ENCODE measurements at places on chromosomes 3 and 15. TPM values are rescaled to one million over a fixed set of nuclear protein-coding genes. Genes with fewer than 3 reads are reported as not detected.

MOBP gene
- total RNA-seq = not detected

ARF4 gene
- total RNA-seq = 108 TPM

CDAN1 gene
- 9.7 TPM for total RNA-seq

DYNC1LI1 gene
- 12.8 TPM for total RNA-seq

GP9 gene
- total RNA-seq = not detected

CACNA2D2 gene
- total RNA-seq = 0.18 TPM

CCDC54 gene
- total RNA-seq = not detected

SUSD5 gene
- total RNA-seq = 1.2 TPM

- DNase-seq = no peak
Measured at GRCh38 chr15:34085746-34086145, 15.9 kb downstream of the EMC7 start.

- no peak for DNase-seq
Measured at GRCh38 chr15:74123131-74123429, 7.3 kb upstream of the ISLR2 start.

DNA sequence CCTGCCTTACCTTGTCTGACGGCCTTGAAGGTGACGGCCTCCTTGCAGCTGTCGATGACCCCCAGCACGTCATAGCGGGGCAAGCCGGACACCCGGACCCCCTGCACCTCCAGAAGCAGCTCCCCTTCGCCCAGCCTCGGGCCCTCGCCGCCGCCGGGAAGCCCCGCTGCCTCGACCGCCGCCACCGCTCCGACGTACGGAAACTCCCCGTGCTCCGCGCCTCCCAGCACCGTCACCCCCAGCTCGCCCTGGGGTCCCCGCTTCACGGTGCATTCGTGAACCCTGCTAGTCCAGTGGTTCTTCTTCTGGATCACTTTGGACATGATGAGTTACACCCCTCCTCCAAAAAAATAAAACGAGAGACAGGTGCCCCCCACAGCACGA, 740 bp downstream of the MAGI1 start:
- DNase-seq = no peak

DNA sequence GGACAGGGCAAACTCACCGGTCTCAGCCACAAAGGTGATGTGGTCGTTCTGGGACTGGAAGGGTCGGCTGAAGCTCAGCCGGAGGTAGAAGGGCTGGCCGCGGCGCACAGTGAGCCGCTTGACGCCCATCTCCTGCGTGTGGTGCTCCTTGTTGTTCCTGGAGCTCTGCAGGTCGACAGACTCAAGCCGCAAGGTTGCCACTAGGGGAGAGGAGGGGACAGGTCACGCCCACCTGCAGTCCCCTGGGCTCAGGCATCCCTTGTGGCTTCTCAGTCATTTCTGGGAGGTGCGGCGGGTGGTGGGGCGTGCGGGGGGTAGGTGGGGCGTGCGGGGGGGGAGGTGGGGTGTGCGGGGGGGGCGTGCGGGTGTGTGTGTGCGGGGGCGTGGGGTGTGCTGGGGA, 26.7 kb upstream of the TGM5 start:
- no peak for DNase-seq

GRCh38 chr3:108152274-108152673, 61.4 kb upstream of the CD47 start:
- no peak for DNase-seq

GRCh38 chr3:136332776-136333175, 82.6 kb downstream of the PCCB start:
- no peak for DNase-seq

GRCh38 chr3:172002512-172003078, 36.8 kb upstream of the FNDC3B start:
- DNase-seq = no peak

GRCh38 chr15:59596640-59597039, 14.9 kb upstream of the GCNT3 start:
- DNase-seq = no peak

DNA sequence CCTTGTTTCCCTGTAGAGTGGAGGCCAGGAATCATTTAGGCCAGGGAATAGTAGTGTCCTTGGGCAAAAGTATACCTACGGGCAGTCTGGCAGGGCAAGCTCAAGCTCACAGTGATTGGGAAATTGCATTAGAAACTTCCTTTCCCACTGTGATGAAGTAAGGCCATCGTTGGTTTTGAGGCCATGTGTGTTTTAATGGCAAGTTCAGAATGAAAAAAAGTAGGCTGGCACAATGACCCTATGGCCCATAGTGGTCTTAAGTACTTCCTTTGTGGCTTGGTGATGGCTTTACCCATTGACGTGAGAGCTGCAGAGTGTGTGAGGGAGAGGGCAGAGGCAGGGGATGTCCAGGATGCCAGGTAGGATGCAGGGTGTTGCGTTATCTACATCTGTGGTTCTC, 28.8 kb downstream of the LIMD1 start:
- DNase-seq = no peak

GRCh38 chr15:47577461-47577860, 139.8 kb upstream of the SEMA6D start:
- DNase-seq = no peak

DNA sequence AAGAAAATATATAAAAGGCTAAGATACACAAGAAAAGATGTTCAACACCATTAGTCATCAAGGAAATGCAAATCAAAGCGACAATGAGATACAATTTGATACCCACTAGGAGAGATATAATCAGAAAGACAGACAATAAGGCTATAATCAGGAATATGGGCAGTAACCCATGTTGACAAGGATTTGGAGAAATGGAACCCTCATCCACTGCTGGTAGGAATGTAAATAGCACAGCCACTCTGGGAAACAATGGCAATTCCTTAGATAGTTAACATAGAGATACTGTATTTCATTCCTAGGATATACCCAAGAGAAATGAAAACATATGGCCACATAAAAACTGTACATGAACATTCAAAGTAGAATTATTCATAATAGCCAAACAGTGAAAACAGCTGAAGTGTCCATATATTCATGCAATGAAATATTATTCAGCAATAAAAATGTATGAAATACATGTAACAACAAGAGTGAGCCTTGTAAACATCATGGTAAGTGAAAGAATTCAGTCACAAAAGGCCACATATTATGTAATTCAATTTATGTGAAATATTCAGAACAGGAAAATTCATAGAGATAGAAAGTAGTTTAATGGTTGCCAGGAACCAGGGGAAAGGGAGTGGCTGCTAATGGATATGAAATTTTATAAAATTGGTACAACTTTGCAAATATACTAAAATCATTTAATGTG, 18.2 kb upstream of the COL8A1 start:
- DNase-seq = no peak

DNA sequence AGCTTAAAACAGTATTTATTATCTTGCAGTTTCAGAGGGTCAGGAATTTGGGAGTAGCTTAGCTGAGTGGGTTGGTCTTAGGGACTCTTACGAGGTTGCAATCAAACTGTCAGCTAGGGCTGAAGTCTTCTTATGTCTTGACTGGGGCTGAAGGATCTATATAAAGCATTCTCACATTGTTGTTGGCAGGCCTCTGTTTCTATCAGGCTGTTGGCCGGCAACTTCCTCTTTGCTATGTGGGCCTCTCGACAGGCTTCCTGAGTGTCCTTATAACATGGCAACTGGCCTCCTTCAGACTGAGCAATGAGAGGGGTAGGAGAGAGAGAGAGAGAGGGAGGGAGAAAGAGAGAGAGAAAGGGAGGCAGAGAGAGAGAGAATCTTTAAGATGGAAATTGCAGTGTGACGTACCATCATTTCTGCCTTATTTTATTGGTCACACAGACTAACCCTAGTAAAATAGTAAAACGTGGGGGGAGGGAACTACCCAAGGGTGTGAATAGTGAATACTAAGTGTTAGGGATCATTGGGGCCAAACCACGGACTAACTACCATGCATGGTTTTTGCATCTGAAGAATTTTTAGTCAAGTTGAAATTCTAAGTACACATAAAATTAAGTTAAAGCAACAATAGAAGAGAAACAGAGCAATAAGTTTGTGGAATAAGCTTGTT, 16.1 kb downstream of the FGF7 start:
- DNase-seq = peak; percentile 0

- no peak for DNase-seq
Measured at GRCh38 chr15:64566629-64567427, 106.5 kb downstream of the ZNF609 start.

- DNase-seq = no peak
Measured at GRCh38 chr15:68330901-68331300, 53.4 kb downstream of the FEM1B start.

All from esophagus squamous epithelium (tissue), 5 donors.